T-cell (primary cell): ENCODE measurements at places on chromosomes 6 and 20. TPM values are rescaled to one million over a fixed set of nuclear protein-coding genes. Genes with fewer than 3 reads are reported as not detected.

GRCh38 chr6:130993292-130993765 is 69.7 kb downstream of the EPB41L2 start:
- DNase-seq: no peak

LINC00237 gene
- total RNA-seq: not detected

GRCh38 chr20:21129861-21130260 is 4.0 kb downstream of the KIZ start:
- no peak for DNase-seq

- DNase-seq: no peak
These were observed 104.9 kb downstream of the ASXL1 start for GRCh38 chr20:32462900-32463641.

NKX2-4 gene
- total RNA-seq: not detected

RNF182 gene
- 0.18 TPM for total RNA-seq

- no peak for DNase-seq
These were observed 91.1 kb upstream of the THBS2 start for GRCh38 chr6:169344750-169345065.

DNA sequence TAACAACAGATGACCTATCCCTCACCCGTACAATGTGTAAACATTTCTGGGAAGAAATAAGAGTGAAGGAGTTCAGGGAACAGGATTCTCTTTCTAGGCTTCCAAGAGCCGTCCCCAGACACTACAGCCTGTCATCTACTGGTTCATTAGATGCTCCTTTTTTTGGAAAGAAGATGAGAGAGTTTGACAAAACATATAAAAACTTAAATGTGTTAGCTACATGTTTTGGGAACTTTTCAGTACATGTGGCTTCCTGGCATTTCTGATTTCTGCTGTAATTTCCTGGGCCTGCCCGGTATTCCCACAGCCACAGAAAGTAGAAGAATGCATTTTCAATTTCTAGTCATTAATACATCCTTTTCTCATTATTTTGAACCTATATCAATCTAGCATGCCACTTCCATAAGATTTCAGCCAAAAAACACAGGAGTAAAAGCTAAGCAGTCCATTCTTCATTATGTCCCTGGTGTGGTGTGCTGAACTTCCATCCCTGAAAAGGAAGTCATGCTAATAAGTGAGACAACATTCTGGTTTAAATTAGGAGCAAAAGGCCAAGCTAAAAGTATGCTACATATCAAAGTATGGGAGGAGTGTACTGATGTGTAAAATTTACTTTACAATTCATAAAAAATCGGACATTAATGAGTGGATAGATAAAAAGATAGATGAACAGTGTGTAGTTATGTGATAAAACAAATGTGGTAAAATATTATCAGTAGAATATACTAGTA is 198.2 kb downstream of the WDR27 start:
- DNase-seq: no peak

GRCh38 chr6:118881440-118882313 is 12.3 kb upstream of the ASF1A start:
- DNase-seq: no peak

- no peak for DNase-seq
These were observed 597.9 kb downstream of the COL12A1 start for GRCh38 chr6:74607934-74608333.

CYP21A2 gene
- total RNA-seq: 2.1 TPM
